Anterior cingulate cortex (tissue), 58 donors: ENCODE measurements at places on chromosomes 16 and 17.

DNA sequence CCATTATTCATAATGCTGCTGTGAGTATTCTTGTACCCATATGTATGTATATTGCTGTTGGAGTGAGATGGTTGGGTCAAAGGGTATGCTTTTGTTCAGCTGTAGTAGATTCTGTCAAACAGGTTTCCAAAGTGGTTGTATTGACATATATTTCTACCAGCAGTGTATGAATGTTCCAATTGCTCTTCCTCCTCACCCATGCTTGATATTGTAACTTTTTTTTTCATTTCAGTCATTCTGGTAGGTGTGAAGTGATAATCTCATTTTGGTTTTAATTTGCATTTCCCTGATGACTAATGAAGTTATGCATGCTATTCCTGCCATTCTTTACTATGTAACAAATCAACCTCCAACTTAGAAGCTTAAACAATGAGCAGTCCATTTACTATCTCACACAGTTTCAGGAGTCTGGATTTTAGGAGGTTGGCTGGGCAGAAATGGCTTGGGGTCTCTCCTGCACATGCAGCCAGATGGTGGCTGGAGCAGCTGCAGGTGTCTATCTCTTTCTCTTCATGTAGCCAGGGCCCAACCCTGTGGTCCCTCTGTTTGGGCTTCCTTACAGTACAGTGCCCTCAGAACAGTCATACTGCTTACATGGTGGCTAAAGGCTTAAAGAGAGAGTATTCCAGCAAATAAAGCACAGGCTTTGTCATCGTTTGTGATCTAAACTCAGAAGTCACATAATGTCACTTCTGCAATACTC is 21.2 kb downstream of the ERAL1 start:
- no peak for DNase-seq

DNA sequence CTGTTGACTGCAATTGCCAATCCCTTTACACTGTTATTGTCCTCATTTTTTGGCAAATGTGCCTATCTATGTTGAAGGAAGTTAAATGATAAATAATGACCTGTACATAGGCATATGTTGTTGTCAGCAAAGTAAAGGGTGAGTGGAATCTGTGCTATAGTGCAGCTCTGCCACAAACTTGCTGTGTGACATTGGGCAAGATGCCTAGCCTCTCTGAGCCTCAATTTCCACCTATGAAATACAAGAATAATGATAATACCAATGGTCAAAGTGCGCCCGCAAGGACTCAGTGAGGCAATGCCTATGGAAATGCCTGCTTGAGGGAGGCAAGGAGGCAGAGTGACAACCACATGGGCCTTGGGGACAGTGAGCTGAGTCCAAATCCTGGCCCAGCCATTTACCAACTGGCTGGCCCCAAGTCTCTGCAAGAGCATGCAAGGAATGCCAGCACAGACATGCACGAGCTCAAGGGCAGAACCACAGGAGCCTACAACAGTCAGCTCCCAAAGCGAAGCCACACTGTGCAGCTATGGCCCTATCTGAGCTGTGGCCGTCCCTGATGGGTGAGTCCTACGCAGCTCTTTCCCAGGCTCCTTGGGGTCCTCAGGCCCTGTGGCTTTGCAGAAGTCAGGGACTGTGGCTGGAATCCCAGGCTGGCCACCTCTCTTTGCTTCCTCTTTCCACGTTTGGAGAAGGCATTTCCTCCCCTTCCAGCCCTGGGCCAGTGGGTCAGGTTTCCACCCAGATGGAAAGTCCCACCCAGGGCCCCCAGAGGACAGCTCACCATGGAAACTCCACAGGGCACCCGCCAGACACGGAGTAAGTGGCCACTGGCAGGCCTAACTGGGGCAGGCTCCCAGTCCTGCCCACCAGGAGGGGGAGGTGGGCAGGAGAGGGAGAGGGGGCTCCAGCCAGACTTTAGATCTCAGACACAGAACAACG is 82.1 kb downstream of the ZNF423 start:
- no peak for DNase-seq

DNA sequence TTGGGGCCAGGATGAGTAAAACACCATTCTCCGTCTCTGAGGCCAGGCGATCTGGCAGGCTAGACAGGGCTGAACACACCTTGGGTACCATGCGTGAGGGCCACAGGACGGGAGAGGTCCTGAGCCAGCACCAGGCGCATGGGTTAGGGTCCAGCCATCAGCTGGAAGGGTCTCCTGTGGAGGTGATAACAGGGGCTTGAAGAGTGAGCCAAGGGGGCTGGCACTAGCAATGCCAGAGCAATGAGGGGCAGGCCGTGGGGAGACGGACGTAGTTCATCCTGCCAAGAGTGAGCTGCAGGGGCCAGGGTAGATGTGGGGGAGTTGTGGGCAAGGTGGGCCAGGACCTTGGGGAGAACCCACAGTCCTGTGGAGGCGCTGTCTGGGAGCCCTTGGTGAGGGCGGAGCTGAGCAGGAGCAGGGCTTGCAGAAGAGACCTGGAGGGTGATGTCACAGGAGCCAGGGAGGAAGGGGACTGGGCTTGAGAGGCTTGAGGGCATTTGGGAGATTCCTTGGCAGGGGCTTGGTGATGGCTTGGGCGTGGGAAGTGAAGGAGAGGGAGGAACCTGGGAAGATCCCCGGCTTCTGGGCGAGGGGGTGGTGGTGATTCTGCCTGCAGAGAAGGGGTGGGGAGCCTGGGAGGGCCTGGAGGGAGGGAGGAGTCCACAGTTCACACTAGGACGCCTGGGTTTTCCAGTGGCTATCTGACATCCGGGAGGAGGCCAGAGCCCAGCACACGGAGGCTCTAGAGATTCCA is 6.3 kb upstream of the NPTX1 start:
- no peak for DNase-seq

DNA sequence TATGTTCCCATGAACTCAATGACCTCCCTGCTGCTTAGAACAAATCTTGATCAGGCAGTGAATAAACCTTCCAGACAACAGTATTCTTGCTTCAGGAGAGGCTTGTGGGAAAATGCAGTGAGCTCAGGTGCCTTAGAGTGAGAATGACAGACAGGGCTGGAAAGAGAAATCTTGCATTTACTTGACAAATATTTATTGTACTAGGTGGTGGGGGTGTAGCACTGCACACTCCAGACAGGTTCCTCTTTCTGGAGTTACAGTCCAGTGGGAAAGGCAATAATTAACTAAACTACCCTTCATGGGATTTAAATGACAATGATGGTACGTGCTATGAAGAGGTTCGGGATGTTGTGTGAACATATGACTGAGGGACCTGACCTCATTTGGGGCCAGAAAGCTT is 182.9 kb downstream of the SHISA9 start:
- DNase-seq = no peak

- DNase-seq = peak; percentile 47
Measured at GRCh38 chr17:39151943-39152818, 744 bp upstream of the PLXDC1 start.

DNA sequence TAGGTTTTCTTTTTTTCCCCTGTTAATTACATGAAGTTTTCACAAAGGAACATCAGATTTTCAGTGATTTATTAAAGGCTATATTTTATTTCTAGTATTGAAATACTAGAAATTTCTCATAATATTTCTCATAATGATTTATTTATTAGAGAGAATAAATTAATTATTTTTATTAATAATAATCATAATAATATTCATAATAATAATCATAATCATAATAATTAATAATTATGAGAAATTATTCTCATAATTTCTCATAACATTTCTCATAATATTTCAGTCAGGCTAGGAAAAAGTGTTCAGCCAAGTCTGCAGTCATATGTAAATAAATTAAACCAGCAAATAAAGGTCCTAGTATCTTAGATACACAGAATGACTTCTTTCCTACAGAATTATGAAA is 41.4 kb downstream of the CNTNAP4 start:
- no peak for DNase-seq

DNA sequence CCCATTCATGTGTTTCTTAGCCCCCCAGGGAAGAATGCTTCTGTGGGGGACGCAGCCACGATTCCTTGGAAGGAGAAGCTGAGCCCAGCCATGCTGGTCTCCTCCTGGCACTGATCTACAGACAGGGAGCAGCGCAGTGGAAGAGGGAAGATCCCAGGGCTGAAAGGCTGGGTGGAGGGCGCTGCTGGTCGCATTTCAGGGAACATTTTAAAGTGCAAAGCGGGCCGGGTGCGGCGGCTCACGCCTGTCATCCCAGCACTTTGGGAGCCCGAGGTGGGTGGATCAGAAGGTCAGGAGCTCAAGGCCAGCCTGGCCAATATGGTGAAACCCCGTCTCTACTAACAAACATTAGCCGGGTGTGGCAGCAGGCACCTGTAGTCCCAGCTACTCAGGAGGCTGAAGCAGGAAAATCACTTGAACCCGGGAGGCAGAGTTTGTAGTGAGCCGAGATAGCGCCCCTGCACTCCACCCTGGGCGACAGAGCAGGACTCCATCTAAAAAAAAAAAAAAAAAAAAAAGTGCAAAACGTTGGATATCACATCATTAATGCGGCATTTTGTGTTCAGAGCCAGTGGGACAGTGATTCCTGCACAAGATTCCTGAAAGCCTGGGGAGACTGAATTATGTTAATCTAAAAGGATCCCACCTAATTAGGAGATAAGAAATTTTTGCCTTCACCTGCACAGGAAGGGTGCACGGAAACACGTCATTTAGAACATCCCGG is 558 bp upstream of the CHMP6 start:
- DNase-seq = no peak

DNA sequence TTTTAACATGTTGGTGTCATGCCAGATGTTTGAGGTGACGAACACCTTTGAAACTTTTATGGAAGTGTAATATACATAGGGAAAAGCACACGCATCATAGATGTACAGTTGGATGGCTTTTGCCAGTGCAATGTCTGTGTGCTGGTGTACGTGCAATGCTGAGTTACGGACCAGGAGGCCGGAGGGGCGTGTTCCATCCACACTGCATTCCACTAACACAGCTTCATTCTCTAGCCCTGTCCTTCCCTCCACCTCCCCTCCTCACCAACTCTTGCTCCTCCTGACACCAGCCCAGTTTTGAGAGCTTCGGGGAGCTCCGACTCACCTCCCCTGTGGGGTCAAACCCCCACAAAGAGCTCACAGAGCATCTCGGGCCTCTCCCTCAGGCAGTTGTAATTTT is 358.8 kb downstream of the C16orf95 start:
- DNase-seq = no peak

DNA sequence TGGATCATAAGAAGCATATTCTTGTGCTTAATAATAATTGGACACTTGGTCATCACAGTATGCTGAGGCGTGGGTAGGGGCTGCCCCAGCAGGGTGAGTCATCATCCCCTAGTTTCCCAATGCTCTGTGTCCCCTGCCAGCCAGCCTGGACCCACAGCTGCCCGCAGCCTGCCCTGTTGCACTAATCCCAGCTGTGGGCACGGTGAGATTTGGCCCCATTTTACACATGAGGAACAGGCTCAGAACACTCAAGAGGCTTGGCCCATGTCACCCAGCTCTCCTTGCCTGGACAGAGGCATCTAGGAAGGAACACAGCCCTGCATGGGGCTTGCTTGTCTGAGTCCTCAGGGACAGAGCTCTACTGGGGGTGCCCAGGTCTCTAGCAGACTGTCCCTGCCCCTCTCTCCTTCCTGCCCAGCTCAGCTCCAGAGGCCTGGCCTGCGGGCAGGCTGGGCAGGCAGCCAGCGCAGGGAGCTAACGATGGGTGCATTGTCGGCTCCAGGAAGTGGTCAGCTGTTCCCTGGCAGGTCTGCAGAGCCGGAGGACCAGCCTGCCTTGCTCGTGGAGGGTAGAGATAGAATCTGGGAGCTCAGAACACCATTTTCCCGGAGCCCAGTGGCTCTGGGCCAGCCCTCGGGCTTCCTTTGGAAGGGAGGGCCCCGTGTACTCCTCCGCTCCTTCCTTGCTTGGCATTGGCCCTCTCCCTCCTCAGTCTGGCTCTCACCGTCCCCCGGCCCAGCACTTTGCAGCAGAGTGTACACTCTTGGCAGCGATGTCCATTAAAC is 189.4 kb downstream of the RAB11FIP4 start:
- peak; percentile 59 for DNase-seq

- DNase-seq = no peak
Measured at GRCh38 chr17:31869797-31870568, 10.9 kb upstream of the COPRS start.

- no peak for DNase-seq
Measured at GRCh38 chr17:67562005-67562404, 155.7 kb upstream of the NOL11 start.

GRCh38 chr16:66924527-66925321 is 611 bp downstream of the RRAD start:
- no peak for DNase-seq

GRCh38 chr17:59853168-59853918 is 39.4 kb downstream of the TUBD1 start:
- DNase-seq = no peak

- no peak for DNase-seq
Measured at GRCh38 chr16:3029491-3030221, 5.8 kb downstream of the THOC6 start.

GRCh38 chr17:386141-386876 is 33.7 kb upstream of the RPH3AL start:
- peak; percentile 45 for DNase-seq

DNA sequence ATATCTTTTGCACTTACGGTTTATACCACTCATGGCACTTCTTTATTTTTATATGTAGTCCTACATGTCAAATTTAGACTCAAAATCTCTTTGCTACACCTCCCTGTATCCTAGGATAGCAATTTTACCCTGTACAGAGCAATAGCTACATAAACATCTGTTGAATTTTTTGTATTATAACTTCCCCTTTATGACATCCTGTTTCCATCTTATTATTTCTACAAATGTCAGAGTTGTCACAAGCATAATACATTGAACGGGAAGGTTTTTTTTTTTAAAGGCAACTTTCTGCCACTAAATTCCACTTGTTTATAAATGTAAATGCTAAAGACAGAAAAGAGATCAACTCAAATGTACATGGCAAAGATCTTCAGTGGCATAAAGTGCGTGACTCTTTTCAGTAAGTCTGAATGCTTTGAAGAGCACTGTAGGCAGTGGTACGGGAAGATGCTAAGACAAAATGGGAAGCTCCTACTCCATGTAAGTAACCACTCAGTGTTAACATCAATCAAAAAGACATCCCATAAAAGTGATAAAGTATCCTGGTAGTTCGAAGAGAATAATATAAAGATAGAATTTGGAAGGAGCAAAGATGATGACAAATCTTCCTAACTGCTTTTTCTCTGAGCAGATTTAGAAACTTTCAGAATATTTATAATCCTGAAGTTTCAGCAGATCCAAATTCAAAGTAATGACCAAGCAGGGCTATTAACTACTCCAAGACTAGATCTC is 26.8 kb downstream of the GNA13 start:
- no peak for DNase-seq

- no peak for DNase-seq
Measured at GRCh38 chr17:80071116-80071841, 30.1 kb upstream of the GAA start.

DNA sequence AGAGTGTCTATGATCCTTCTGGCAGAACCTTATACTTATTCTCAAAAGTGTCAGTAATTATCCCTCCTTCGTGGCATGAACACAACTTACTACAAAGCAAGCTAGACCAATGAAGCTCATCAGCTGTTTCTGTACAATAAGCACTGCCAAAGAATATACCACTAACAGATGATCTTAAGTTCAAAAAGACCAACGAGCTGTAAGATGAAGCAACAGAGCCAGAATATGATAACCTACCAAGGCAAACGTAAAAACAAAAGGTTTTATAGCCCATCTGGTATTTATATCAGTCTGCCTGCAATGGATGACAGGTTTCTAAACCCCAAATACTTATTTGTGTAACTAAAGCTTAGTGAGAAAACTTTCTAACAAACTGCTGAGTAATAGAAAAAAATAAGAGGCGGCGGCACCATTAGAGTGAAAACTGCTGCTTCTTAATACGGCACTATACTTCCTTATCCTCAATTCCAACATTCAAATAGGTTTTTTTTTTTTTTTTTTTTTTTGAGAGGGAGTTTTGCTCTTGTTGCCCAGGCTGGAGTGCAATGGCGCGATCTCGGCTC is 22.1 kb downstream of the NME2 start:
- DNase-seq = no peak

- no peak for DNase-seq
Measured at GRCh38 chr16:56912746-56913708, 18.9 kb upstream of the HERPUD1 start.
